RCC 7860 (cell line): ENCODE measurements at places on chromosomes 1 and 21.

GRCh38 chr1:32400876-32401631 is 6.8 kb upstream of the BSDC1 start:
- DNase-seq, result peak; percentile 43

GRCh38 chr1:202133001-202133400 is 10.3 kb downstream of the GPR37L1 start:
- DNase-seq, result no peak

DNA sequence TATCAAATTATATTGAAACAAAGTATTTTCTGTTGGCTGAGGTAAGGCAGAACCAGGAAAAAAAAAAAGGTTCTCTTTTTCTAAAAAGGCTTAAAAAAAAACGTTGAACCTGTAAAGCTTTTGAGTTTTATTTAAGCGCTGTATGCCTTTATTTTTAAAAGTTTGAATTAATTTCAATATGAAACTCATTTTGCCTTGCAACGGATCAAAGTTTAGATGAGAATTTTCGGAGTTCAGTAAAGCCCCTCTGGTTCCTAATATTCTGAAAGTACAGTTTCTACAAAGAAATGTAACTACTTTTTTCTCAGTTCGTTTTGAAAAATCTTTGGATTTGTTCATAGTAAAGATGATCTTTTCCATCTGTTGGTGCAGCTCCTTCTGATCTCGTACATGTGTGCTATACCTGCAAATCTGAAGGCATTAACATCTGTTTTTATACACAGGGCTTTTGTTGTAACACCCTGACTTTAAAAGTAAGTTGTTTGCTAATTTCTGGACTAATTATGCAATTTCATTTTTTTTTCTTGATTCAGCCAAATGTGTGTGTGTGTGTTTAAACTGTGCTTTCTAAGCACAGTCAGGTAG is 1.7 kb downstream of the ZBTB18 start:
- no peak for DNase-seq

DNA sequence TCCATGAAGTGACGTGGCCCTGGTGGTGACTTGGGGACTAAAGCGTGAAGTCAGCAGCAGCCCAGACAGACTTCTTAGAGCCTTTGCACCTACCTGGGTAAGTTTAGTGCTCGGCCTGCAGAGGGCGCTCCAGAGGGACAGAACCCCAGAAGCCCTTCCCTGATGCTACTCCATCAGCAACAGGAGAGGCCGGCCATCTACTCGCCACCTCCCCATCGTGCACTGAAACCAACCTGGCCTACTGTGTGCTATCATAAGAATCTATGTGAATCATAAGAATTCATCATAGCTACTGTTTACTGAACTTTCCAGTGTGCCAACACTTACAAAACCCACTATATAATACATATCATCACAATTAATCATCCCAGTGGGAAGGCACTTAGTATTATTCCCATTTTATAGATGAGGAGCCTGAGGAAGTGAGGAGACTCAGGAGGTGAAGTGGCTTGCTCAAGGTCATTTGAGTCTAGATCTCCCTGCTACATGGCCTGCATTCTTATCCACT is 7.9 kb upstream of the EDN2 start:
- peak; percentile 68 for DNase-seq

DNA sequence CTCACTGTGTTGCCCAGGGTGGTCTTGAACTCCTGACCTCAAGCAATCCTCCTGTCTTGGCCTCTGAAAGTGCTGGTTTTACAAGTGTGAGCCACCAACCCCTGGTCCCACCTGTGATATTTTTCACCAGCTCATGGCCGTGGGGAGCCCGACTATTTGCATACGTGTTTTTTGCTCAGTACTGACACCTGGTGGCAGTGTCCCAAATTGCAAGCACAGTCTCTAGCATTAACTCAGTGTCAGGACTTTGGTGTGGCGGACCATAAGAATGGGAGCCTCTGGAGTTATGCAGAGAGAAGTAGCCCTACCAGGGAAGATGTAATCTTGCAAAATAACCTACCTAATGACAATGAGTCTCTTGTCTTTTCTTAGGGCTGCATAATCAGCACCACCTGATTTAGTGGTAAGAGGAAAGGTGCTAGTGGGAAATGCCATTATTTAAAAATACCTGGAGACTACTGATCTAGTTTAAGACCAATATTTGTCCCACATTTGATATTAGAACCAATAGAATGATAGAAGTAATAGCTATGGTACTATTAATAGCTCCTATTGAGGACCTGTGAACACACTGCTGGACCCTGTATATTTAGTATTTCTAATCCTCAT is 305.4 kb downstream of the DISC1 start:
- peak; percentile 40 for DNase-seq

DNA sequence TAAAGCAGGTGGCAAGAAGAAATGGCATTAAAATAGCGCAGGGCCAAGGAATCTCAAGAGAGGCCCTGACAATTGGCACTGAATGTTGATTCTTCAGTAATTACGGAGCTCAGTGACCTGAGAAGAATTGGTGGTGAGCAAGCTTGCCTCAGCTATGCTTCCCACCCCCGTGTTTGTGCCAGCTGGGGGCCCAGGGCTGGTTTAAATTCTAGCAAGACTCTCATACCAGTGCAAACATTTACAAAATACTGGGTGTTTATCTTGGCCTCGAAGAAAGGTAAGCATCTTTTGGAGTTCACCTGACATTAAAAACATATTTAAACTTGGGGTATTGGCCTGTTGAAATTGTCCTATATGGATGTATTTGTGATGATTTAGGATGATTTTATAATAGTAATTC is 296.7 kb upstream of the USP25 start:
- DNase-seq, result no peak

- DNase-seq, result no peak
Measured at GRCh38 chr1:44616991-44617702, 57.1 kb downstream of the TMEM53 start.

GRCh38 chr21:43687566-43688399 is 28.4 kb downstream of the RRP1B start:
- no peak for DNase-seq

DNA sequence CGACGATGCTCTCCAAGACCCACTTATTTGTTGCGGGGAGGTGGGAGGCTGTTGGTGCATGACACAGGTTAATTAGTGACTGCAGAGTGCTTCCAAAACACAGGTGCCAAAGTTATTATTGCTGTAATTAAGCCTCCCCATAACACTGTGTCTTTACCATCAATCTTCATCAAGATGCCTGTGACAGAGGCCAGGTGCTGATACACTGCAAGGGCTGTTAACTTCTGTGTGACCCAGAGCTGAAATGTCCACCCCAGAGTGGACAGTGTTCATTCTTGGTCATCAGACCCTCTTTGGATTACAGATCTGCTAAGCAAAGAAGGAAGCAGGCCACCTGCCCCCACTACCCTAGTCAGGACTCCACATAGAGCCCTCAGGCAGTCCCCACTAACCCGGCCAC is 55.5 kb downstream of the CAPN8 start:
- DNase-seq, result no peak

DNA sequence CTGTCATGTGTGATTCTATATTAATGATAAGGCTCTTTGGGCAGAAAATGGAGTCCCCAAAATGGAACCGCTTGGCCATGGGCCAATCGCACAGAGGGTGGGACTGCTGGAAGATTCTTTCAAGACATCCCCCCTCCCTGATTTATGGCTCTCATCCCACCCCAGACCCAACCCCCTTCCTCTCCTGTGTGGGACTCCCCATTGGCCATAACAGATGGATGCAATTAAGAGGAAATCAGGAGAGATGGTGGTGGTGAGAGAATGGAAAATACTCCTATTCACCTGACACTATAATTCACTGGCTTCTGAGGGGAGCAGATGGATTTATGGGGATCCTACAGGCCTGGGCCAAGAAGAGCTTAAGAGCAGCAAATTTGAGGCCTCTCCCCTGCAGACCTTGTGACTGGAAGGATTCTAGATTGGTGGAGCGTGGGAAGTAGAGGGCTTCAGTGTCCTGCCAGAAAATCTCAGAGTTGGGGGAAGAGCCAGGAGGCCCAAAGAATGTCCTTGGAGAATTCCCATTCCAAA is 1.7 kb downstream of the IGFN1 start:
- no peak for DNase-seq

GRCh38 chr1:178465011-178465410 is 31.8 kb downstream of the CLEC20A start:
- DNase-seq, result no peak

GRCh38 chr1:66041654-66042053 is 249.0 kb downstream of the PDE4B start:
- no peak for DNase-seq

GRCh38 chr21:39079617-39080016 is 103.6 kb downstream of the PSMG1 start:
- no peak for DNase-seq

DNA sequence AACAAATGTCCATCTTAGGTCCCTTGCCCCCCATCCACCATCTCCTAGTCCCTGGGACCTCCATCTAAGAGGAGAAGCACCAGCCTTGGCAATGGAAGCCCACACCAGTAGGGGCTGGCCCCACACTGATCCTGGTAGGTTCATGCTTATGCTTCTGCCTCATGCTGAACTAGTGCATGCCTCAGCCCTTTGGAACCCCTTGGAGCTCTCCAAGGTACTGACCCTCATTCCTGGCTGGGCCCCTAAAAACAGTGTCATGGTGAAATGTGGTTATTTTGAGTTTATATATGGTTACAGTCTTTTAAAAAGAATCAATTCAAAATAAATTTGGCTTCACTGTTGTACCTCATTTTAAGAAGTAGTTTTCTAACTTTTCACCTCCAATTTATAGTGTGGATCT is 108.3 kb downstream of the HIVEP3 start:
- no peak for DNase-seq

DNA sequence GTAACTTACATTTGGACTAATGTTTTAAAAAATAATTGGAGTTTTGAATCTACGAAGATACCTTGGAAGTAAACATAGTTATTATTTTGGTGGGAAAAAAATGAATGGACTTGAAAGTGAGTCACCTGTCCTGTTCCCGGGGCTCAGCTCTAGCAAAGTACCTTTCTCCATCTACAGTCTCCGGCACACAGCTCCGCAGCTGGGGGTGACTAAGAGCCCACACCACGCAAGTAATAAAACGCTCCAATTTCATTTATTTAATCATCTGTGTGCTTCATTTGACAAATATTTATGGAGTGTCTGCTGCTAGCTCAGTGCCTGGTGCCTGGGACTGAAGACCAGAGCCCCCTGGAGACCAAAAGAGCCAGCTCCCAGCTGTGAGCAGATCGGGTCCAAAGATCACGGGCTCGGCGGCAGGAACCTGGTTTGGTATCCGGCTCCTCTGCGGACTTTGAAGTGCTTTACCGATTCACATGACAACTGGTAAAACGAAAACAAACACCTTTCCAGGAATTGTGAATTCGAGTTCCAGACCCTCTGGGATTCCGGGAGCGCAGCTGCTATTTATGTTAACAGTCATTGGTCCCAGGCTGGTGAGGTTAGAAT is 1.7 kb upstream of the RIPK4 start:
- peak; percentile 96 for DNase-seq

DNA sequence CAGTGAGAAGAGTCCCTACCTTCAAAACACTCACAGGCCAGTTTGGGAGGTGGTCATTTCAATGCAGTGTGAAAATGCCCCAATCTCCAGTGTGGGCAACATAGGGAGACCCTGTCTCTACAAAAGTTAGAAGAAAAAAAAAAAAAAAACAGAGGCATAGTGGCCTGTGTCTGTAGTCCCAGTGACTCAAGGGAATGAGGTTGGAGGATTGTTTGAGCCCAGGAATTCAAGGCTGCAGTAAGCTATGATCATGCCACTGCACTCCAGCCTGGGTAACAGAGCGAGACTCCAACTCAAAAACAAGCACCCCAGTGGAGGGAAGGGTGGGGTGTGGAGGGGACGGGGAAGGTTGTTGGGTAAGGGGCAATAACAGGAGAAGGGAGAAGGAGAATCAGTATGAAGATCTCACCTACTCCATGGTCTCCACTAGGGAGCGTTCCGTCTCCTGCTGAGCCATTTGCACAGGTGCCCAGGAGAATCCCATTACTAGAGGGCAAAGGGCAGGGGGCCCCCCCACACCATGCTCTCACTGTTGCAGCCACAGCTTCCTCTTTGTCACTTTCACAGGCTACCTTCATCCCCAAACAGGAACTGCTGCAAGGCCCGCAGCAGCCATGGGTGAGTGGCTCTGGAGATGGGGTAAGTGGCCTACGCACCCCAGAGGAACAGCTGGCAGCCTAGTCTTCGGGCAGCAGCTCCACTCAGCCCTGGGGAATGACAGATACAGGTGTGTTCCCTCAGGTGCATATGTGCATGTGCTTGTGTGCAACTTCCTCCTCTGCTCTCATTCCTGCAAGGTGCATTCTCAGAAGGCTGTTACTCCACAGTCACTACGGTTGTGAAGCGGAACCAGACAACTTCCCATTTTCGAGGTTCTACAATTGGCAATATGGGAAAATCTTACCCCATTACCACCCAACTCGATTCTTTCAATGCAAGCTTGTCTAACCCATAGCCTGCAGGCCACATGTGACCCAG is 87.9 kb upstream of the LYST start:
- no peak for DNase-seq

DNA sequence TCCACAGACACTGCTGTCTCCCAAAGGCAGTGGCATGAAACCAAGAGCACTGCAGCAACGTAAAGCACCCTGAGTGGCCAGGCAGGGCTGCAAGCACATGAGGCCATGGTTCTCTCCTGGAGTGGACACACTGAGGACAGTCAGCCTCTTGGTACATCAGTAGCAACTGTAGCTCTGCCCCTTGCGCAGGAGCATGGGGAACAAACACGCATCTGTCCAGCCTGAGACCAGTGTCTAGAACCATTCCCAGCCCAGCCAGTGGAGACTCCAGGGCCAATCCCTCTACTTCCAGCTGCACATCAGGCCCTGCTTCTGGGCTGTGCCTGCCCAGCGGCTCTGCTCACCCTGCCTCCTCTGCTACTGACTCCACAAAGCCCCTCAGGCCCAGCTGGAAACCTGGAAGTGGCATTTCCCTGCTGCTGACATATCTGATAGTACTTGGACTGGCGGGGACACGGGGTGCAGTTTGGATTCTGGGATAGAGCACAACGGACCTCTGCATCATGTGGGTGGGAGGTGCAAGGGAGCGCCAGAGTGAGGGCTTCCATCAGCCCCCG is 49.0 kb downstream of the TOR1AIP2 start:
- no peak for DNase-seq

GRCh38 chr21:46172863-46173528 is 11.3 kb downstream of the SPATC1L start:
- DNase-seq, result no peak

GRCh38 chr1:185284533-185285276 is 32.3 kb downstream of the IVNS1ABP start:
- DNase-seq, result no peak

DNA sequence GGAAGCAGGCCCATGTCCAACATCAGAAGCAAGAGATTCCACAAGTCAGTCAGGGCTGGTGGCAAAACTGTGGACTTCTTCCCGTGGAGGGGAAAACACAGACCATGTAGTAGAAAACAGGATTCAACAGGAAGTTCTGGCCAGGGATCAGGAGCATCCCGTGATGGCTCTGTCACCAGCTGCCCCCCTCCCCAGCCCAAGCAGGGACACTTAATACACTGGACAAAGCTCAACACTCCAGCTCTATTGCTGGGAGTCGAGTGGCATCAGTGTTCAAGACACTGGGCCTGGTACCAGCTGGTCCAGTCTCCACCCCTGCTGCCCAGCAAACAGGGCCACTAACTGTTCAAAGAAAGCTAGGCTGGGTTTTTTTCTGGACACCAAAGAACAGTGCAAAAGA is 3.7 kb downstream of the SLC45A3 start:
- DNase-seq, result no peak

- DNase-seq, result no peak
Measured at GRCh38 chr1:223297800-223298199, 66.2 kb downstream of the SUSD4 start.
